Immature natural killer cell (primary cell): ENCODE measurements at places on chromosomes 2 and 18. TPM values are rescaled to one million over a fixed set of nuclear protein-coding genes. Genes with fewer than 3 reads are reported as not detected.

The MBD1 gene
- 18.7 TPM for polyA plus RNA-seq

DNA sequence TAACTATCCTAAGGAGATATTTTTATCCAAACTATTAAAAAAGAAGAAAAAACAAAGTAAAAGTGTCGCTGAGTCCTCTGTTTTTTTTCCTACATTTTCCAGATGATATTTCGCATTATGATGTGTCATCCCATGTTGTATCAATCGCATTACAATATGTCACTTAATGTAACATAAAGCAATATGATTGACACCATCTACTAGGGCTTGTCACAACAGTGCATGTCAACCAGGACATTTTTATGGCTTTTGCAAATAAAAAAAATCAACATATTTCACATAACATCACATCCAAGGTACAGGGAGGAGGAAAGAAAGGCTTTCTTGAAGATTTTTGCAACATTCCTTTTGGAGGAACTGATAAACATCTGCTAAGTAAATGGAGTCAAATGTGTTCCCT is 308.9 kb downstream of the ETAA1 start:
- H3K4me3 ChIP-seq = no peak overlapping the region
- H3K36me3 ChIP-seq = no peaks in the 10 kb centered on the region
- no peaks in the 10 kb centered on the region for H3K4me1 ChIP-seq
- H3K27ac ChIP-seq = no peak overlapping the region
- H3K27me3 ChIP-seq = peaks cover 16% of the 10 kb centered on the region

DNA sequence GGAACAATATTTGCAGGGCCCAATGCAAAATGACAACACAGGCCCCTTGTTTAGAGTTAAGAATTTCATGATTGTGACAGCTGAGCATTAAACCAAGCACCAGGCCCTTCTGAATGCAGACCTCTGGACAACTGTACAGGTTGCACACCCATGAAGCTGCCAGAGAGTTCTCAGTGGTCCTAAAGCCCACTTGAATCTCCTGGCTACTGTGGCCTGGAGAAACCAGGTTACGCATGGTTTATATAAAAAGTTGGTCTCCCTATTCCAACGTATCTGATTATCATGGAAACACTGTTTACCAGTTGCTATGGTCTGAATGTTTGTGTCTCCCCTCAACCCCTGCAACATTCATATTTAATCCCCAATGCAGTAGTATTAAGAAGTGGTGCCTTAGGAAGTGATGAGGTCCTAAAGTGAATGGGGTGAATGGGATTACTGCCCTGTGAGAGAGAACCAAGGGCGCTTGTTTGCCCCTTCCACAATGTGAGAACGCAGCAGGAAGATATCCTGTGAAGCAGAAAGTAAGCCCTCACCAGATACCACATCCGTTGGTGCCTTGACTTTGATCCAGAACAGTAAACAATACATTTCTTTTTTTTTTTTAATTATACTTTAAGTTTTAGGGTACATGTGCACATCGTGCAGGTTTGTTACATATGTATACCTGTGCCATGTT is 48.0 kb upstream of the ANXA4 start:
- DNase-seq = peak; percentile 69
- H3K36me3 ChIP-seq = no peaks in the 10 kb centered on the region
- peak overlapping the region; percentile 96 for H3K27ac ChIP-seq
- H3K27me3 ChIP-seq = peaks cover 8% of the 10 kb centered on the region
- H3K4me3 ChIP-seq = peak overlapping the region; percentile 83
- peaks cover 82% of the 10 kb centered on the region for H3K4me1 ChIP-seq

DNA sequence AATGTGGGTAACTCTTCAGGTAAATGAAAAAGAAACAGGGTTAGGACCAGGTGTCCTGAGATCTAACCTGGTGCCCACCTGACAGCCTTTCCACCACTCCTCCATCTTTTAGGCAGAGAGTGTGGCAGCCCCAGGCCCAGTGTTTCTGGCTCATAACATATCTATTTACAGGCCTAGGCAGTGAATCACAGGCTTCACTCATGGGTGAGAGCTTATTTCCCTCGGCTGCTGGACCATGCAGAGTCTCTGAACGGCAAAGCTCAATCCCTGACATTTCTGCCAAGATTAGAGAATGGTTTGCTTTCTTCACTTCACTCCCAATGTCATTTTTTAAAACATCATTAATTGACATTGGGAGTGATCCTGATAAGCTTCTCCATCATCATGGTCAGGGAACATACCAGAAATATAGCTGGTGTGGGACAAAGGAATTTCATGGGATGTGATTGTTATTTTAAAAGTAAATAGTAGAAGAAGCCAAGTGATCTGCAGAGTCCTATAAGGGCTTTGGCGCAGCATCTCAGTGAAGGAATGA is 323.9 kb downstream of the SETBP1 start:
- H3K4me1 ChIP-seq = peaks cover 21% of the 10 kb centered on the region
- no peaks in the 10 kb centered on the region for H3K27me3 ChIP-seq
- no peak overlapping the region for H3K27ac ChIP-seq
- H3K4me3 ChIP-seq = no peak overlapping the region
- H3K36me3 ChIP-seq = peaks cover 9% of the 10 kb centered on the region
- DNase-seq = no peak

GRCh38 chr2:238158509-238159070 is at the start of gene ERFE:
Gene ERFE, plus strand, starts transcription at chr2:238158970. Its CDS starts 38 bp downstream, at chr2:238159008.
- no peak within 1 kb of the TSS for H3K27ac ChIP-seq
- H3K36me3 ChIP-seq = no peaks in the 10 kb centered on the region
- peak; percentile 56 for DNase-seq
- peak within 1 kb of the TSS; percentile 87 for H3K4me3 ChIP-seq
- peaks cover 2% of the 10 kb centered on the region for H3K27me3 ChIP-seq

- no peak overlapping the region for H3K4me3 ChIP-seq
- peaks cover 16% of the 10 kb centered on the region for H3K4me1 ChIP-seq
- H3K27me3 ChIP-seq = peaks cover 8% of the 10 kb centered on the region
- no peak for DNase-seq
- H3K27ac ChIP-seq = no peak overlapping the region
Measured at GRCh38 chr2:63837036-63837594, 4.6 kb upstream of the UGP2 start.

DNA sequence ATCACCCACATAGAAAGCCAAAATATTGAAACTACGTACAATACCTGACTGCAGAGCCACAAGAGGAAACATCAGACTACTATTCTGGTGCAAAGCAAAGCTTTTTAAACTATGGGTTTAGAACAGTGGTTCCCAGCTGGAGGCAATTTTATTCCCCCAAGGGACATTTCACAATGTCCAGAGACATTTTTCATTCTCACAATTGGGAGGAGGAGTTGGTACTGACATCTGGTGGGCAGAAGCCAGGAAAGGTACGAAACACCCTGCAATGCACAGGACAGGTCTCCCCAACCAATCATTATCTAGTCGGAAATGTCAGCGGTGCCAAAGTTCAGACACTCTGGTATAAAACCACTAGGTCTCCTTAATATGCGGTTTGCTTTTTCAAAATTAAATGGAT is 88.4 kb upstream of the ARL5A start:
- peaks cover 7% of the 10 kb centered on the region for H3K4me1 ChIP-seq
- no peak for DNase-seq
- no peak overlapping the region for H3K4me3 ChIP-seq
- no peaks in the 10 kb centered on the region for H3K27me3 ChIP-seq

DNA sequence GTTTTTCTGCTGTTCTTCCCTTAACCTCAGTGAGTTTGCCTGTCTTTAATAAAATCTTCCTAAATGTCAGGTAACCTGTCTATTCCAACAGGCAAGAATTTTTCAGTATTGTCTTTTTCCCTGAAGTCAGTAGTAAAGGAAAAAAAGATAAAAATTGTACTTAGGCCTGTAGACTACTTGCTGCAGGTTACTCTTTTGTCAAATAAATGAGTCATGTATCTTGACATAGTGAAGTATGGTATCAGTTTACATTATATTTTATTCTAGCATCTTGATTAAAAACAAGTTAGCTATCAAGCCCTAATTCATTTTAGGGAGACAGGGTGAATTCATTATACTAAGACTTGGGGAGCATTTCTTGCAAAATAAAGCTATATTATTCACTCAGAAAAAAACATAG is 59.8 kb downstream of the ITGA4 start:
- H3K36me3 ChIP-seq = peaks cover 14% of the 10 kb centered on the region
- no peak for DNase-seq
- H3K27me3 ChIP-seq = no peaks in the 10 kb centered on the region
- H3K4me1 ChIP-seq = peaks cover 22% of the 10 kb centered on the region
